SK-N-DZ (cell line): ENCODE measurements at places on chromosomes 16 and 17.

DNA sequence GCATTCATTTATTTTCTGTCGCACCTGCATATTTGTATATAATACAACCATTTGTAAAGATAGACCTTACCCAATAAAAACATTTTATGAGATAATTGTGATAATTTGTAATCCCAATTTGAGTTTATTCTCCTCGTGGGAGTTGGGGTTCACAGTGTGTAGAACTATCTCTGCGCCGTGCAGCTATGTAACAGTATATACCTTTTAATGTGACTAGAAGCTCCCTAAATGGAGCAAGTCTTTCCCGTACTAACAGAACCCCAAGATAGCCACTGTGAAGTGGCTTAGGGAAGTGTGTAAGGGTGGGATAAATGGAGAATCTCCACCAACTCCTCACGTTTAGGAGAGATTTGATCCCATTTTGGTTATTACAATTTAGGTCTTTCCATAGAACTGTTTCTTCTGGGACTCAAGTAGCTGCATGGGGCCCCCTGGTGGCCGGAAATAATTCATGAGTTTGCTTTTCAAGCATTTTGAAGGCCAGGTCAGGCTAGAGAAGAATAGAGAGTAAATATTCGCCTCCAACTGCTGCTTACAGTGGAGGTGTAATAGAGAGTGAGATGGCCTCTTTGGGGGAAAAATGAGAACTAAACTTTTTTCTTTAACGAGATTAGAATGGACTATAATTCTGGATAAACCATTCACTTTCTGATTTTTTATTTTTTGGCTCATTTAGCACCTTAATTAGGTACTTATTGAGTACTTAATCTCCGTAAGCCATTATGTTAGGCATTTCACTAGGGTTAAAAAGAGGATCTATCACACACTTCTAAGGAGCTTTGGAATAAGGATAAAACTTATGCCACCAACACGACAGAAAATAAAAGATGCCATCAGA lies 4.5 kb downstream of the TMEM100 start:
- DNase-seq = peak; percentile 83

- DNase-seq = no peak
Observed at GRCh38 chr17:39224778-39225307, 902 bp downstream of the STAC2 start.

DNA sequence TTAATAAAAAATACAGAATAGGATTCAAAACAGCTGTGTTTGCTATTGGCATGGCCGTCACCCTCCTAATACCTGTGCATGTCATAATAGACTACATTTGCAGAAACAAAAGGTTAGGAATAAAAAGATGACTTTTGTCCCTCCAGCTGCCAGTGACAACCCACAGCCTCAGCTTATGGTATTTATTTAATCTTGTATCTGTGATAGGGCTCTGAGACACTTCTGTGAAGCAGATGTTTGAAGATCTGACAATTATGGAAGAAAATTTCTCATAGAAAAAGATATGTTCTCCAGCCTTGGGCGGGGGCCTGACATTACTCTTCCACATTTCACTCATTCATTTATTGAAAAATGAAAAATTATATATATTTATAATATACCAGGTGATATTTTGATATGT lies 62.2 kb downstream of the PITPNC1 start:
- DNase-seq = no peak

GRCh38 chr16:74511961-74512360 lies 90.7 kb upstream of the CLEC18B start:
- DNase-seq = no peak

DNA sequence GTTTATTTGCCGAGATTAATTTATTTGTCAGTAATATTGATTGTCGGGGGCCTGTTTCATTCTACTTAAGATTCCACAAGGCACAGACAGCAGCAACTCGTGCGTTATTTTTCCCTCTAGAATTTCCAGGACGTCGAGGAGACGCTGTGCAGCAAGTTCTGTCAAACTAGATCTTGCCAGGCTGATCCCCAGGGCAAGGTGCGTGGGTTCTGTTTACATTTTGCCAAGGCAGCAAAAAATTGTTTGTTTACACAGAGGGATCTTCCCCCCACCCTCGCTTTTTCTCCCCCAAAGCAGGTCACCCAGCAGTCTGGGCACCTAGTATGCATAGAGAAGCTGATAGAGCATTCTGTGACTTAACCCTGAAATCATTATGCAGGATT lies 111.4 kb downstream of the IRX3 start:
- DNase-seq = no peak

- no peak for DNase-seq
Observed at GRCh38 chr17:38898291-38898679, 27.1 kb upstream of the LASP1NB start.

GRCh38 chr16:27098366-27099049 lies 31.8 kb downstream of the C16orf82 start:
- DNase-seq = no peak

GRCh38 chr17:31724026-31724425 lies 135.0 kb downstream of the COPRS start:
- DNase-seq = no peak

- no peak for DNase-seq
Observed at GRCh38 chr17:29711588-29712385, 89.1 kb upstream of the CORO6 start.

GRCh38 chr17:40596261-40596919 lies 31.1 kb upstream of the CCR7 start:
- peak; percentile 92 for DNase-seq

GRCh38 chr17:51298508-51299371 lies 38.4 kb downstream of the UTP18 start:
- DNase-seq = peak; percentile 46

DNA sequence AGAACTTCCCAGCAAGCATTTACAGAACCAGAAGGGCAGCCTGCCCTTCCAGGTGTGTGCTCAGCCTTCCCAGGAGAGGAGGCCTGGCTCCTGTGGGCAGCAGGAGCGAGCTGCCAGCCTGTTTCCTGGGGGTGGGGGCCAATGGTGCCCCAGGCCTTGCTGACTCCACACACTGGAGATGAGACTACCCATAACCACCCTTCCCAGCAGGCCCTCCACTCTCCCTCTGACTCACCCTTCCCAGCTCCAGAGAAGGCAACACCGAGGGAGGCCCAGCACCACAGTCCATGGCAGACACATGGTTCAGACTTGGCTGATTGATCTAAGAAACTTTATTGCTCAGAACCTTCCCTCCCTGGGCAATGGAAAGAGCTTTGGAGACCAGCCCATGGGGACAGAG lies 1.8 kb upstream of the PRSS53 start:
- no peak for DNase-seq

- no peak for DNase-seq
Observed at GRCh38 chr16:877242-878071, 76.9 kb upstream of the GNG13 start.

DNA sequence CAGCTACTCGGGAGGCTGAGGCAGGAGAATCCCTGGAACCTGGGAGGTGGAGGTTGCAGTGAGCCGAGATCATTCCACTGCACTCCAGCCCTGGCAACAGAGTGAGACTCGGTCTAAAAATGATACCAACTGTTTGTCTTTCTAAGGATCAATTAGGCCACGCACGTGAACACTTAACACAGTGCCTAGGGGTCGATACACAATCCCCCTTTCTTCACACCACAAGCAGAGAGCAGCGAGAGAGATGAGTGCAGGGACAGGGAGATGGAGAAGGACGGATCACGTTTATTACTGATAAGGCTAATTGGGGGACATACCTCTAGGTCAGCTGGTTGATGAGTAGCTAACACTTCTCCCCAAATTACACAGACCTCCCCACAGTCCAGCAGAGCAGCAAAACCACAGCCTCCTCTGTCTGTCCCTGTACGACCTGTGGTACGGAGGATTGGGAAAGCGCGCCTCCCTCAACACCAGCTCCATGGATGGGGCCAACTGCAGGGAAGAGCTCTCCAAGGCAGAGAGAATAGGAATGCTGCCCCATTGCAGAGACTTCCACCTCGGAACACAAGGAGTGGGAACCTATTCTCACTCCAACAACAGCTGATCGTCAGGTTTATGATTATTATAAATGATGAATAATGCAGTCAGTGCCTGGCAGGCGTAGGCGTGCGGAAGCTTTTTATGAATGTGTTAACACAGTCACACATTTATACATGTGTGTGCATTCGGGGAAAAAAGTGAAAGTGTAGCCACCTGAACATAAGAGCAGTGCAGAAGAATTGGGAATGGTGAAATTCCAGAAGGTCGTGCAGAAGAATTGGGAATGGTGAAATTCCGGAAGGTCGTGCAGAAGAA lies 155.1 kb downstream of the C16orf95 start:
- no peak for DNase-seq

DNA sequence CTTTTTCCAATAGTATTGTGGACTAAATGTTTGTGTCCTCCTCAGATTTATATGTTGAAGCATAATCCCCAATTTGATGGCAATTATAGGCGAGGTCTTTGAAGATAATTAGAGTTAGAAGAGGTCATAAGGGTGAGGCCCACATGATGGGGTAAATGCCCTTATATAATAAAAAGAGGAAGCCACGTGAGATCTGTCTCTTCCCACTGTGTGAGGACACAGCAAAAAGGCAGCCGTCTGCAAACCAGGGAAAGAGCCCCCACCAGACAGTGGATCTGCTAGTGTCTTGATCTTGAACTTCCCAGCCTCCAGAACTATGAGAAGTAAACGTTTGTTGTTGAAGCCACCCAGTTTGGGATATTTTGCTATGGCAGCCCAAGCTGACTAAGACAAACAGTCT lies 76.0 kb downstream of the LYRM1 start:
- no peak for DNase-seq

GRCh38 chr16:57156351-57156703 lies 29.5 kb downstream of the PSME3IP1 start:
- no peak for DNase-seq

DNA sequence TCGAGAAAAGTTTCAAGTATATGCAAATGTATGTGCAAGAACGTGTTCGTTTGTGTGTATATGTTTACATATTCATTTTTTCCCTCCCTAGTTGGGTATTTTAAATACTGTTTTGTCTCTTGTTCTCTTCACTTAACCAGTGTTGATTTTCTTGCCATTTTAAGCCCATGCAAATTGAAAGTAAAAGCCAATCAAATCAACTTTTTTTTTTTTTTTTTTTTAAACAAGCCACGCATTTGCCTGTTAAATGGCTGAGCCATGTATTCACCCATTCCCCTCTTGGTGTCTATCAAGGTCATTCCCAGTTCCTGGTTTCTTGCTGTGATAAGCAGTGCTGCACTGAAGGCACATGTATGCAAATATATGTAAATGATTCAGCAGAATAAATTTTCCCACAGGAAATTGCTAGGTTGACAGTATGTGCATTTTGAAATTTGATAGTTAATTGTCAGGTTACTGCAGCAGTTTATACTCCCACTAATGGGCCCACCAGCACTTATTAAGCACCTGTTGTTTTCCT lies 12.2 kb downstream of the ABCC1 start:
- DNase-seq = no peak

DNA sequence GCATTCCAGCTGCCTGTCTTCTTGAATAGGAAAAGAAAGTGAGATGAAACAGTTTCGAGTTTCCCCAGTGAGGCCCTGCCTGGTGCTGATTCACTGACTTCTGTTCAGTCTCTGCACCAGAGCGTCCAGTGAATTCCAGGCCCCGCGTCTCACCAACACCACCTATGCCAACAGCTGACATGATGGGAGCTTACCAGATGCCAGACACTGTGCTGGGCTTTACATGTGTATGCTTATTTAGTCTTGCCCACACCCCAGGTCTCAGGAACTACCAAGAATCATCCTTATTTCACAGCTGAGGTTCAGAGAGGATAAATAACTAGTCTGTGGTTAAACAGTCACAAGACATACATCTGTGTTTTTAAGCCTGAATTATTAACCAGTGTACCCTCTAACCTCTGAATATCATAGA lies 29.1 kb upstream of the IRX6 start:
- no peak for DNase-seq

DNA sequence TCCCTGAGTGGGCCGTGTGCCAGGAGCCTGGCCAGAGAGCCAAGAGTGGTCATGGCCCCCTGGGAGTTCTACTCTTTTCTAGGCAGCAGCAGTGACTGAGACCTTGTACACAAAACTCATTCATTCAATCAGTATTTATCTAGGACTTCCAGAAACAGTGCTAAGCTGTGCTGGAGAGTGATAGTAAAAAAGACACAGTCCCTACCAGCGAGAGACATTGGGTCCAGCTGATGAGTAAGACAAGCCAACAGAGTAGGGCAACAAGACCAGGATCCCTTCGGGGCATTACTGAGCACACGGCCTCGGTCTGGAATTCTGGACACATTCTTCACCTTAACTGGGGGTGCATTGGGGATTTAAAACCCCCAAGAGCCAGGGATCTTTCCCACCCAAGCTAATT lies 20.2 kb downstream of the CBX4 start:
- no peak for DNase-seq

- DNase-seq = no peak
Observed at GRCh38 chr17:82314727-82315605, 2.4 kb downstream of the CD7 start.

DNA sequence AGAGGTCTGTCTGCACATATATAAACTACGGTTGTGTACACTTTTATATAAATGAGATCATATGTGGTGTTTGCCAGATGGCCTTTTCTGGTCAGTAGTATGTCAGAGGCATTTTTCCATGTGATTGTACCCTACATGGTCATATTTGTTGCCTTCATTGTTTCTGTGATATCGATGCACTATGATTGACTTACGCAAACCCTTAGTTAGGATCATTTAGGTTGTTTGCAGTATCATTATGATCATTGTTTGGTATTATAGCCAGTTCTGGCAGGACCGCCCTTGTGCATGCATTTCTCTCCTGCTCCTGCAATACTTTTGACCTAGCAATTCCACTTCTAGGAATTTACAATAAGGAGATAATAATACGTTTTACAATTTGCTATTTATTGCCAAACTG lies 169.1 kb downstream of the MSI2 start:
- DNase-seq = no peak

GRCh38 chr17:55687037-55687436 lies 35.6 kb downstream of the TMEM100 start:
- DNase-seq = no peak

- no peak for DNase-seq
Observed at GRCh38 chr16:77786186-77786847, 2.0 kb upstream of the VAT1L start.

- DNase-seq = no peak
Observed at GRCh38 chr16:354971-355461, 2.5 kb upstream of the AXIN1 start.

DNA sequence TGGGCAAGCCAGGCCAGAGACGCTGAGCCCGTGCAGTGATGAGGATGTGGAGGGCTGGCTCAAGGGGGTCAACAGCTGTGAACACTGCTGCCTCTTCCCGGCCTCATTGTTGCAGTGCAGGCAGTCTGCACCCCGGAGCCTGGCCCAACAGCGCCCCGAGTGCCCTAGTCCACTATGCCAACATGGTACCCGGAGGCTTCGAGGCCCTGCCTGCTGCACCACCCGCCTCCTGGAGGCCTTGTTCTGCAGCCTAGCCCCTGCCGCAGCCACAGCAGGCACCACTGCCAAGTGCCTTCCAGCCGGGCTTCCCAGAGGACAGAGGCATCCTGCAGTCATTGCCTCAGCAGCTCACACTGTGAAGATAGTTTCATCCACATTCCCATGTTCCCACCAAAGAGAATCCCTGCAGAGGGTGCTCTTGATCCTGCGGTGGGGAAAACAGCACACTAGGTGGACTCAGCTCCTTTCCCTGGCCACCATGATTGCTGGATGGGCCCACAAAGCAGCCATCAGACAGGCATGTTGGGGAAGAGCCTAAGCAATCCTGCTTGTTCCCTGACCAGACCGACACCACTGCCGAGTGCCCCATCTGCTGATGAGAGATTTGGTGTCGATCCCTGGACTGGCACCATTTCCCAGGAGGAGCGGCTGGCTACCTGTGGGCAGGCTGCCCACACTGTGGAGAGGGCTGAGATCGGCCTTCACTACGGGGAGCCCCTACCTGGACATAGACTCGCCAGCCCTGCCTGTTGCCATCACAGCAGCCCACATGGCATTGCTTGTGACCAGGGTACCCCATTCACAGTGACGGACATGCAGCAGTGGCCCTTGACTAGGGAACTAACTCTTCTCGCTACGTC lies 44.9 kb downstream of the USP22 start:
- DNase-seq = no peak
